ENCODE measurements at places on chromosomes 2 and 18. TPM values are rescaled to one million over a fixed set of nuclear protein-coding genes. Genes with fewer than 3 reads are reported as not detected.

Gene RNU2-63P
- total RNA-seq, result not detected

Gene TAF4B
- 3.9 TPM for total RNA-seq

Gene NCKAP5
- 0.61 TPM for total RNA-seq

Gene IMPACT
- 11.6 TPM for total RNA-seq

Gene CNGA3
- total RNA-seq, result 0.09 TPM
